ENCODE measurements at places on chromosomes 3 and 15.
A peak's percentile ranks its signal among the peaks of the same experiment; 100 is the strongest.

GRCh38 chr15:100818927-100819326 is 60.7 kb upstream of the ALDH1A3 start:
- no peak for DNase-seq

- no peak for DNase-seq
These were observed 1.1 kb downstream of the MTFMT start for GRCh38 chr15:65028338-65028737.

DNA sequence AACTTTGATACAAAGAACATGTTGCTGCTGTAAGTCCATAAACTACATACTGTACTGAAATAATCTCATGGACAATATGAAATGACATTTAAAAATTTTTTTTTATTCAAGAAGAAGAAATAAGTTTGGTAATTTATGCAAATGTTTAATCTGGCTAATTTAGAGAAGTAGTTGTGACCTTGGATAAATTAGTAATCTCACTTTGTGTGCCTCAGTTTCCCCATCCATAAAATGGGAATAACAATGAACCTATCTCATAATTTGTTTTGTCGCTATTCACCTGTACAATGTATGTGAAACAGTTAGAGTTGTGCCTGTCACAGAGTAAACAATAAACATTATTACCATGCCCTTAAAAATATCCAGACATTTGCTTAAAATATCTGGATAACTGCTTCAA is 15.3 kb upstream of the DPH6 start:
- DNase-seq = no peak

DNA sequence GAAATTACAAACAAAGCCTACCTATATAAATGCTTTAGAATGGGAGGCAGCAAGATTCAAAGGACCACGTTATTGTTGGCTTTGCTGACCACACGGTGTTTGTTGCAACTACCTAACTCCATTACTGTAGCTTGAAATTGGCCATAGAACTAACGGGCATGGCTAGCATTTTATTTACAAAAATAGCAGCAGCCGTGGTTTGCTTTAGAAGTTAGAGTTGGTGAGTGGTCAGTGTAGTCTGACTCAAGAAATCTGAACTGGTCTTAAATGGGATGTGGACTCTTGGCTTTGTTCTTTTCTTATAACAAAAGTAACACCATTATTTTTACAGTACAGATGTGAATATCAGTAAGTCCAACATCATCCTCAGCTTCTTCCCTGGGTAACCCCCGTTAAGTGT is 10.6 kb downstream of the ATP1B3 start:
- DNase-seq = no peak

DNA sequence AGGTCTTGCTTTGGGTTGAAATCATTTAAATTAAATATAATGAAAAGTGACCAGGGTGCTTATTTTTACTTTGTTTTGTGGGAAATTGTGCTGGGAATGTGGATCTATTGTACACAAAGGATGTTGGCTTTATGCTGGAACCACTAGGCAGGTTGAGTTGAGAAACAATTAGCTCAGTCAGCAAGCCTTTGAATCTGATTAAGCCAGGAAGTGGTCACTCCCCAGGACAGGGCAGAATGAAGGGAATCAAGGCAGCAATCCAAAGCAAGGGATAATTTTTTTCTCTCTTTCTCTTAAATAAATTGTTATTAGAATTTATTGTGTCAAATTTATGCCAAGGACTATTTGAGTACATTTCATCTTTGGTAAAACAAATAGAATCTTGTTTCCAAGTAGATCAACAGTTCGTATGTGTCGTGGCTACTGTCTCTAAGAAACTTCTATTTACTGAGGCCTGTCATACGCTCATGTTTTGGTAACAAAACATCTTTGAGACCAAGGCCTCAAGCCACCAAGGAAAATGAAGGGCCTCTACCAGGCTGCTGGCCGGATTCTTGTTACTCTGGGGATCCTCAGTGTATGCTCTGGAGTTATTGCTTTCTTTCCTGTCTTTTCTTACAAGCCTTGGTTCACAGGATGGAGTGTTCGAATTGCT is at the start of gene TMEM212:
TSS of gene TMEM212 (plus strand) at position 486 of the 655 bp plus-strand sequence. CDS start at position 521, 35 bp downstream.
- peak; percentile 52 for DNase-seq

DNA sequence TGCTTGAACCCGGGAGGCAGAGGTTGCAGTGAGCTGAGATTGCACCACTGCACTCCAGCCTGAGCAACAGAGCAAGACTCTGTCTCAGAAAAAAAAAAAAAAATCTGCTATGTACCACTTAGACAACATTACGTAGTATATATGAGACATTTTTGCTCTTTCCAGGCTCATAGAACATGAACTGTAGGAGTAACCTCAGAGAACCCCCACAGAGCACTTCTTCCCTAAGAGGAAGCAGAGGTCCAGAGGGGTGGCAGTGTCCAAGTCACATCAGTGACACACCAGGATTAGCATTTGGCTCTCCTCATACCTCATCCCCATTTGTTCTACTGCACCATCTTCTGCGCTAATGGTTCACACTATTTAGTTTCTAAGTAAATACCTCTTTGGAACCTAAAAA is 33.7 kb downstream of the ARRDC4 start:
- DNase-seq = no peak
